ENCODE measurements at places on chromosomes 6 and 20.

DNA sequence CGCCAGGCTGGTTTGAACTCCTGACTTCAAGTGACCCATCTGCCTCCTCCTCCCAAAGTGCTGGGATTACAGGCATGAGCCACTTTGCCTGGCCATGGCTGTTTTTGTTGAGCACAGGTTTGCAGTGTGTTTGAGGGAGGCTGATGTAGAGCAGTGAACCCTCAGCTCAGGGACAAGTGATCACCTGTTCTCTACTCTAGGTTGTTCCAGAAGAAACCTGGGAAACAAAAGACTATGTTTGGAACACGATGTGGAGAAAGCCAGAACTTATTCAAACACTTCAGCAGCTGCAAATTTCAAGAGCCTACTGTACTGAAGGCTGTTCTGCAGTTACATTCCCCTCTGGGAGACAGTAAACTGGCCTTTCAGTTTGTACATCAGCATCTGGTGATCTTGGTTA lies 4.7 kb downstream of the TULP1 start:
- DNase-seq = no peak

DNA sequence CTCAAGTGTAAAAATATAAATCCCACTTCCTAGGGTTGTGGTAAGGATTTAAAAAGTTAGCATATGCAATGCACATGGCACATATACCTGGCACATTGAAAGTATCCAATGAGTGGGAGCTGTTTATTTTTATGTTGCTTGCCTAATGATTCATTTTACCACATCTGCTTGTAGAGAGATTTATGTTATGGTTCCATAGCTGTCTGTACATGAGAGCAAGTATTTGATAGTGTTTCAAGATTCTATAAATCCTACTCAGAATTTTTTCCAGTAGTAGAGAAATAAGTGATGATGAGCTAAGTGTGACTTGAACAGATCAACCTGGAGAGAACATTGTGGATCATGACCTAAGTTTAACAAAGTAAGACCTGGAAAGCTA lies 125.3 kb upstream of the SPTLC3 start:
- DNase-seq = no peak

- DNase-seq = no peak
Measured at GRCh38 chr6:107629548-107630129, 139.7 kb downstream of the SOBP start.

- DNase-seq = no peak
Measured at GRCh38 chr20:25315418-25316210, 67.7 kb downstream of the PYGB start.

GRCh38 chr6:28090917-28091586 lies 10.7 kb downstream of the ZNF165 start:
- DNase-seq = no peak

GRCh38 chr20:9520086-9520485 lies 5.7 kb downstream of the LAMP5 start:
- no peak for DNase-seq

- peak; percentile 32 for DNase-seq
Measured at GRCh38 chr6:100370265-100370664, 94.5 kb downstream of the SIM1 start.

DNA sequence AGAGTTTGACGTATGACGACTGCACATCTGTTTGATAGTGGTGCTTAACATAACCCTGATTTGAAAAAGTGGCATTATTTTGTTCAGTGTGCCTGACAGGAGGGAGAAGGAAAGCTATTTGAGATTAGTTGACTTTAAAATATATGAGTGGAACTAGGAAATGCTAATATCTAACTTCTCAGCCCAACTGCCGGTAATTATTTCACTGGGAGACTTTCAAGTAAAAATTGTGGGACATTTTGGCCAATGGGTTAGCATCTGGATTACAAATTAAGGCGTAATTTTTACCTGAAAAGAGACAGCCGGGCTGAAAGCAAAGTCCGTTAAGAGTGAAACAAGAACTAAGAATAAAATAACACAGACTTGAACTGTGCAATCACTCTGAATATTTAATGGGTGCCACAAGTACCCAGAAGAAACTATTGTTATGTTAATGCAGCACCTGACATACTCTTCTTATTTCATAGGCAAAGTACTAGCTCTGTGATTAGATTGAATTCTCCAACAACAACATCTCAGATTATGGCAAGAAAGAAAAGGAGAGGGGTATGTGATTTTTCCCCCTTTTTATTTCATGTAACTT lies 2.0 kb downstream of the HEY2 start:
- no peak for DNase-seq

DNA sequence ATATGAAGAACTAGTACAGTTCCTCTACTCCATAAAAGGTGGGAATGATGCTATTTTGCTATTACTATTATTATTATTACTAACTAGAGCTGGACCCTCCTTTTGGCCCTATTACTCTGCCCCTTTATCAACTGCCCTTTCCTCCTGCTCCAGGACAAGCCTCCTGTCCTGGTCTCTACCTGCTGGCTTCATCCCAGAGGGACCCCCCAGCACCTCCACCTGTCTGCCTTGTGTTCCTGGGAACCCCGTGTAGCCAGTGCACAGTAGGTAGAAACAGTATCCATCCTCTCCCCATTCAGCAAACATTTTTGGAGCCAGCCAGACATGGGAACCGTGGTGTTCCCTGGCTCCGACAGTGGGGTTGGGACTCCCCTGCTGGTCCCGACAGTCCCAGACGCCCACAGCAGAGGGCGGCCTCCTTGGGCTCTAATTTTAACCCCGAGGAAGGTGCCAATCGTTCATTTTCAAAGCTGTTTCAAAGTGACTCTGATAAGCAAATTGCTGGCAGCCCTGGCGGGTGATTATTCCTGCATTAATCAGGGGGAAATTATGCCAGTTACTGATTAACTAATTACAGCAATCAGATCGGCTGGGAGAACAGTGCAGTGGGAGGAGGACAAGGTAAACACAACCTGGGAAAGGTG lies 44.2 kb upstream of the MDGA1 start:
- DNase-seq = peak; percentile 23

GRCh38 chr20:10172998-10173655 lies 45.5 kb upstream of the SNAP25 start:
- no peak for DNase-seq

GRCh38 chr20:36507746-36508145 lies 33.6 kb upstream of the MYL9 start:
- DNase-seq = no peak

- no peak for DNase-seq
Measured at GRCh38 chr6:2447931-2448330, 202.5 kb upstream of the GMDS start.

DNA sequence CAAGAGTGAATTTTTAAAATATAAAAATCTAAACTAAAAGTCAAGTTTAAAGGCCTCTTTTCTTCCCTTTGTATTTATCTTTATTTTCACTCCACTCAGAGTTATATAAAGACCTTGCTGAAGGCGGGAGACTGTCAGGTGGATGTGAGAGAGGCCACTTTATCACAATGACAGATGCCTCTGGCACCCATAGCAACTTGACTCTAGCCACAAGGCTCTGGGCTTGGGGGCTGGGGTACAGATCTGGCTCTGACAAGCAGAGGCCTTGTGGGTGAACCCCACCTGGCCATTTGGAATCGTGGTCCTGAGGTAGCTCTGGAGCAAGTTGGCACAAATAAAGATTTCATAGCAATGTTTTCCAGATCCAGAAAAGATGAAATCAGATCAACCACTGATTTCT lies 417.2 kb downstream of the RFPL4B start:
- DNase-seq = no peak

DNA sequence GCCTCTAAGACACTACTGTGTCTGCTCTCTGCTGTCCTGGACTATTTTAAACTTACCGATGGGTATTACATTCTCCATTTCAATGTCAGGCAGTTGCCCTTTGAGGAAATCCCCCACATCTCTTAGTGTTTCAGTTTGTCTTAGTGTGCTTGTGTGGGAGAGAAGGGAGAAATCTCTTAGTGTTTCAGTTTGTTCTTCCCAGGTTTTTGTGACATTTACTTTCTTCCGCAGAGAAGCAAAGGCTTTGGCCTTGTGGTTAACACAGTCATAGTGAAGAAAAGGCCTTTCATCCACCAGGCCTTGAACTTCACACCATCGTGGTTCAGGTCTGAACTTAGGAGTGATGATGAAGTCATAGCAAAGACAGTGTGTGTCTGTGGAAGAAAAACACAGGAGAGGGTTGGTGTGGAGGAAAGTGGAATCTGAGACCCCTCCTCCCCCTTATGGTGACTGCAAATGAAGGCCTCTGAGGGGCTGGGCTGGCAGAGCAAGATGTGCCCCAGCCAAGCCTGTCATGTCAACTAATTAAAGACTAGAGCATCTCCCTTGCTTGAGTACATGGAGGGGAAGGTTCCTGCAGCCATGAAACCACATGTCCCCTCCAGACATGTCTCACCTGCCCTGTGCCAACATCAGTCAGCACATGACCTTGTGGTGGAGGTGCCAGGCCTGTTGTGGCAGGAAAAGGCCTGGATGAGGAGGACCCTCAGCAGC lies 23.9 kb downstream of the RAET1L start:
- DNase-seq = no peak

DNA sequence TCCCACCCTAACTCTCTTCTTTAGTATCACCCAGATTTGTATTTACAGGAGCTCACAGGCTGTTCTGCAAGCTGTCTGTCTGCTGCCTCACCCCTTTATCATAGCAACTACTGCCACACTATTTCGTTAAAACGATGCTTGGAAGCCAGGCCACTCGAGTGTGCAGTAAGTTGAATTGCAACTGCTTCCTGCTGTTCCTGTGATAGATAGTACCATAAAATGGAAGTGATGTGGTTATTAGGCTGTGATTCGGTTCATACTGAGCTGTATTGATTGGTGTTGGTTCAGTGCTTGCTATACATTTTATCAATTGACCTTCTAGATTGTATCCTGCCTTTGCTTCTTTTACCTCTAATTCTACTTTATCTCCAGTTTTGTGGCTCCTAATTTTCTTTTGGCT lies 325.4 kb downstream of the RNF144B start:
- no peak for DNase-seq

GRCh38 chr20:8388141-8388540 lies 256.1 kb downstream of the PLCB1 start:
- DNase-seq = no peak

DNA sequence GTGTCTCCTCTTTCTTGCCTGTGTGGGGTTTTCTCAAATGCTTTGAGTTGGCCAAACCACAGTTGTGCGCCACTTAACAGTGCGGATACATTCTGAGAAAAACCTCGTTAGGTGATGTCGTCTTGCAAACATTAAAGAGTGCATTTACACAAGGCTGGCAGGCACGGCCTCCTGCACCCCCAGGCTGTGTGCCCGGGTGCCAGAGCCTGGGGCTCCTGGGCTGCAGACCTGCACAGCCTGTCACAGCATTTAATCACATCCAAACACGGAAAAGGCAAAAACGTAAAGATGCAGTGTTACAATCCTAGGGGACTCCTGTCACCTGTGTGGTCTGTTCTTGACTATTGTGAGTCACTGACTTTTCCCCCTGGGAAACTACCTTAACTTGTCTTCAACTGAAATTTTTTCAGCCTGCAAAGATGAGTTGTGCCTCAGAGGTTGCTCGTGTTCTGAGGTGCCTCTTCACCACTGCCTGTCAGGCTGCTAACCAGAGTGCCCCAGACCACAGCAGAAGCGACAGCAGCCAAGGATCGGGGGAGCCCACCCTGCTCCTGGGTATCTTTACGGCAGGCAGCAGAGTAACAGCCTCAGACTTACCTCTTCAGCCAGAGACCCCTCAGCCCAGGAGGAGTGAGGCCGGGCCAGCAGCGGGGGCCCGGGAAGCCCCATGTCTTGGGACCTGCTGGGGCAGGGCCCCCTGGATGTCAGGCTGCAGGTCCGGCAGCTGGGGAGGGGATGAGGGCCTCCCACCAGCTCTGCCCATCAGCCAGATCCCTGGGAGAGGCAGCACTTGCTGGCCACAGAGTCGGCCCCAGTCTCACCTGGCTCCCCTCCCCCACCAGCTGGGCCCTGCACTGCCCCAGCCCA lies 683 bp upstream of the C20orf204 start:
- DNase-seq = no peak

GRCh38 chr6:28104392-28105244 lies 19.8 kb upstream of the ZSCAN16 start:
- DNase-seq = peak; percentile 93

- no peak for DNase-seq
Measured at GRCh38 chr6:13427801-13428582, 59.4 kb downstream of the GFOD1 start.

DNA sequence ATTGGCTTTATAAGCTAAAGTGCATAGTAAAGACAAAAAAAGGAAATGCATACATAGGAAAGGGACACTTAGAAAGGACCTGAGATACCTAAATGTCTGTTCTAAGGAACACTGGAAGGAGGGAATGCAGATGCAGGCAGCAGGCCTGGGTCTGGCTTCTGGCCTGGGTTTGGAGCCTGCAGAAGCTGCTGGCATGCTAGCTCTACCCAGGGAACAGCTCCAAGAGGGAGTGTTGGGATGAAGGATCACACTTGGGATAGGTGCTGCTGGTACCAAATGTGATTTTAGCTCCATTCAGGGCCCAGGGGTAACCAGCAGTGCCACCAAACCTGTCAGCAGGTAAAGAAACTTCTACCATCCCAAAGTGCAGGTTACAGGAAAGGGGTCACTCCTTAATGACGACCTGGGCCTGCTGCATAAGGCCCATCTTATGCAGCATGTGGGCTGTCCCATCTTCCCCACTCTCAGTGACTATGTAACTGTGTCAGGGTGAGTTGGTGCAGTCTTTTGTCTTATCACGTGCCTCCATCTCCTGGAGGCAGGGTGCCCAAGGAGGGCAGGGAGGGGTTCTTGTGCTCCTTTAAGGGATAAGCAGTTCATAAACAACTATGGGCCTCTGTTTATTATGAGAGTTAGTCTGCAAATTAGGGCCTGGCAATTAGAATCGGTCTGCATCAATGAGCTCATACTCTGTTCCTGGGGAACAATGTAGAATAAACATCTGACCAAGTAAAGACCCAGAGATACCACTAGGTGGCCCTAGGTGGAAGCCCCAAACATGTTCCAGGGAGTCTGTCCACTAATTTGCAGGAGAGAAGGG lies 26.9 kb downstream of the DDX27 start:
- DNase-seq = peak; percentile 68

GRCh38 chr20:4176187-4176586 lies 160.8 kb upstream of the RNF24 start:
- no peak for DNase-seq

- DNase-seq = no peak
Measured at GRCh38 chr20:24381886-24382285, 87.5 kb upstream of the SYNDIG1 start.

- DNase-seq = no peak
Measured at GRCh38 chr6:159493898-159494585, 199.0 kb downstream of the SOD2 start.

- DNase-seq = no peak
Measured at GRCh38 chr20:24600012-24600411, 130.6 kb downstream of the SYNDIG1 start.

- DNase-seq = no peak
Measured at GRCh38 chr6:49551078-49551865, 804 bp downstream of the C6orf141 start.

- DNase-seq = no peak
Measured at GRCh38 chr6:41122918-41123317, 31.2 kb downstream of the TREML1 start.
